ENCODE measurements at places on chromosomes 5 and 9.

DNA sequence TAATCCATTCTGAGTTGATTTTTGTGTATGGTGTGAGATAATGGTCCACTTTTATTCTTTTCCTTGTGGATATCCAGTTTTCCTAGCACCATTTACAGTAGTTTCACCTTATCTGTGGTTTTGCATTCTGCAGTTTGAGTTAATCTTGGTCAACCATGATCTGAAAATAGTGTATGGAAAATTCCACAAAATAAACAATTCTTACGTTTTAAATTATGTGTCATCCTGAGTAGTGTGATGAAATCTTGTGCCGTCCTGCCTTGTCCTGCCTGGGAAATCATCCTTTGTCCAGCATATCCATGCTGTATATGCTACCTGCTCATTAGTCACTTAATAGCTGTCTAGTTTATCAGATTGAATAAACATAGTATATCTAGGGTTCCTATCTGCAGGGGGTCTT lies 42.1 kb downstream of the CDC42SE2 start:
- no peak for DNase-seq

DNA sequence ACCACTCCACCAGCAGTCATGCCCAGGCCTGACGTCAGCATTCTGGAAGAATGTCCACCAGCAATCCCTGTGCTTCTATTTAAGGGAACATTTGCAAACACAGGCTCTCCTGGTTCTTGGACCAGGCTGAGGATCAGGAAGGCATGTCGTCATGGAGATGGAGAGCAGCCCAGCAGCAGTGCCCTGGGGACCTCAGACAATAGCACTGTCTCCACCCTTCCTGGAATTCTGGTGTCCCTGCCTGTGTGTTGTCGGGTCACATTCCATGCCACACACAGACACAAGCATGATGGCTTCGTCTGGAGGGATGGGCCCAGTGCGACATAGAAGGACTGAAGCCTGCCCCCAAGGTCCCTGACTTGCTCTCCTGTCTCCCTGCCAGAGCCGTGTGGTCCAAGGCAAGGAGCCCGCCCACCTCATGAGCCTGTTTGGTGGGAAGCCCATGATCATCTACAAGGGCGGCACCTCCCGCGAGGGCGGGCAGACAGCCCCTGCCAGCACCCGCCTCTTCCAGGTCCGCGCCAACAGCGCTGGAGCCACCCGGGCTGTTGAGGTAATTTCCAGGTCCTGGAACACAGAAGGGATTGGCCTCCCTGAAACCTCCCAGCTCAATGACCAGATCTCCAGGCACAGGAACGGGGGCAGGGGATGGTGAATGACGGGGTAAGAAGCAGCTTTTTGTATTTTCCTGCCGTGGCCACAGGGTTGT lies 43.8 kb downstream of the STOM start:
- DNase-seq = no peak

DNA sequence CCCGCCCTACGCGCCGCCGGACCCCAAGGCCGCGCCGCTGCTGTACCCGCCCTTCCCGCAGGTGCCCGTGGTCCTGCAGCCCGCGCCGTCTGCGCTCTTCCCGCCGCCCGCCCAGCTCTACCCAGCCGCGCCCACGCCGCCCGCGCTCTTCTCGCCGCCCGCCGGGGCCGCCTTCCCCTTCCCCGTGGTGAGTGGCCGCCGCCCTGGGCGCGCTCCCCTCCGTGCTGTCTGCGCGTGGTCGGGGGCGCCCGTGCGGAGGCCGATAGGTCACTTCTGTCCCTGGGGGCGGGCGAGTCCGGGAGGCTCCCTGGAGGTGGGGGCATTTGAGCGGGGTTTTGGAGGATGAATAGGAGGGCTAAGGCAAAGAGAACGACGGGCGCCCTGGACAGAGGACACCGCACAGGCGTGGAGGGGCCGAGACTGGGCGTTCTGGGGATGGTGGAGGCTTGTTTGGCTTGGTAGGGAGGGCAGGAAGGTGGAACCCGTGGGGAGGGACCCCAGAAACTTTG lies 9.6 kb downstream of the PRRT1B start:
- DNase-seq = no peak

- no peak for DNase-seq
These were observed 82.3 kb downstream of the DAPK1 start for GRCh38 chr9:87579781-87580541.

DNA sequence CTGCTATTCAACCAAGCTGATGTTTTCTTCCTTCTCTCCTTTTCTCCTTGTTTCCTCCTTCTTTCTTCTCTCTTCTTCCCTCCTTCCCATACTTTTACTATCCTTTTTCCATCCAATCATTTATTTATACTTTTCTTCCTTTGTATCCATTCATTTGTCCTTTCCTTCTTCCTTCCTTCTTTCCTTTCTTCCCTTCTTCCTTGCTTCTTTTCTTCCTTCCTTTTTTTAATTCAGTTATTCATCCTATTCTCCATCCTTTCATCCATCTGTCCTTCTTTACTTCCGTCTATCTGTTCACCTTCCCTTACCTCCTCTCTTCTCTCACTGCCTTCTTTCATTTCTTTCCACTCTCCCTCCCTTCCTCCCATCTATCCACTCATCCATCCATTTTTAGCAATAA lies 24.0 kb upstream of the PPARGC1B start:
- DNase-seq = no peak

DNA sequence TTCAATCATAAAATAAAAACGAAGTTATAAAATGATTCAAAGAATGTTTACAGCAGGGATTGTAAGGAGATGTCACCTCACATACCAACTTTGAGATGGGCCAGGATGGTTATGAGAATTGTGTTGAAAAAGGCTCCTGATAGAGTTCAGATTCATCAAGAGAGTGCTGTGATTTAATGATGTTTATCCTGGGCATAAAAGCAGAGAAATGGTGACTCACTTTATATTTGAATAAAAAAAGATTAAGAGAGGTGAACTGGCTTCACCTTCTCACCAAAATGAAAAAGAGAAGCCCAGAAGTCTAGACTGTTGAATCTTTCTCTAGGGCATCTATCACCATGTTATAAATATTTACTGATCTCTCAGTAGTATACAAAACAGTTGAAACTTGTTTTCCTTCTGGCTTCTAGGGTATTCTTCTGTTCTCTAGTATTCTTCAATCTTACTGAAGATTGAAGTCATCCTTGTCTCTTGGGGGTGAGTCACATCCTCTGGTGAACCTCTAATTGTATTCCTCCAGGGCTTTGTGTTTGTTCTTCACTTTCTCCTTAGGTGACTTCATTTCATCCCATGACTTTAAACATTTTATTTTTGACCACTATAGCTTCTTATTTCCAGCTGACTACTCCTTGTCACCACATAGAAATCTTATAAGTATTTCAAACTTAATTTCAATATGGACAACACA lies 1237.3 kb upstream of the C9orf72 start:
- no peak for DNase-seq

- no peak for DNase-seq
These were observed 284.7 kb upstream of the MAP3K1 start for GRCh38 chr5:56530626-56531138.

DNA sequence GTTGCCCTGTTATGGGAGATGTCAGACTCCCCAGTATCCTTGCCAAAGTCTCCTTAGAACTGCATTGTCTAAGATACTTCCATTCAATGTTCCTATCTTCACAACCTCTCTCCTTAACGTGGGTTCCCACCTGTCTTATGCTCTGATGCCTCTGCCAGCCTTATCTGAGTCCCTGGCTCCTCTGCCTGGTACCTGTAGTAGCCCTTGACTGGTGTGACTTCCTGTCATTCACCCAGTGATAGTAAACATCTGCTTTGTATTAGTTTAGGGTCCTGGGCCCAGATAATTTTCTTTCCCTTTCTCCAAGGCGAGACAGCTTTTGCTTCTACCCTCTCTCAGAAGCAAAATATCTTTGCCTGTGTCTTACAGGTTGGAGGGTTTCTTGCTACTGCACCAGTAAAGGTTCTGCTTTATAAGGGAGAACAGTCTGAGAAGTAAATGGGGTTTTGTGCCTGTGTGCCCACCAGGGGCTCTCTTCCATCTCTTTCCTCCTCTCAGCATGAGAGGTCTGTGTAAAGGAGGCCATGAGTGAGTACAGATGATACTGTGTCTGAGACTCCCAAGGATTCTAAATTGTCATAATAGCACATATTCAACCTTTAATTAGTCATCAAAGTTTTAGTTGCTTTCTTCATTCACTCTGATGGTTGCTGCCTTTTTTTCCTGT lies 220.8 kb downstream of the PRR16 start:
- no peak for DNase-seq
